ENCODE measurements at places on chromosomes 7 and 10. TPM values are rescaled to one million over a fixed set of nuclear protein-coding genes. Genes with fewer than 3 reads are reported as not detected.

Gene GPR26
- not detected for total RNA-seq

Gene CFAP58
- 3.7 TPM for total RNA-seq

Gene AGR2
- total RNA-seq: not detected

Gene TFPI2
- 3.9 TPM for total RNA-seq

Gene ITGA8
- 4.9 TPM for total RNA-seq
